LHCN-M2 (cell line): ENCODE measurements at places on chromosomes 13 and 19.

GRCh38 chr19:15379999-15380647 lies 536 bp upstream of the AKAP8 start:
- DNase-seq = peak; percentile 53

DNA sequence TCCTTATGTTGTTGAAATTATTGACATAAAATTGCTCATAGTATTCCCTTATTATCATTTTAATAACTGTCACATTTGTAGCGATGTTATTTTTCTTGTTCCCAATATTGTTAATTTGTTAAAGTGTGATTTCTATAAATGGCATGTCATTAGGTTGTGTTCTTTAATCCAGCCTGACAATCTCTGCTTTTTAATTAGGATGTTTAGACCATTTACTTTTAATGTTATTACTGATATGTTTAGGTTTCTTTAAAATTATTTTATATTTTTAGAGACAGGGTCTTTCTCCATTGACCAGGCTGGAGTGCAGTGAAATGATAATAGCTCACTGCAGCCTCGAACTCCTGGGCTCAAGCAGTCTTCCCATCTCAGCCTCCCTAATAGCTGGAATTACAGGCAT lies 408.5 kb downstream of the DLEU7 start:
- DNase-seq = no peak

DNA sequence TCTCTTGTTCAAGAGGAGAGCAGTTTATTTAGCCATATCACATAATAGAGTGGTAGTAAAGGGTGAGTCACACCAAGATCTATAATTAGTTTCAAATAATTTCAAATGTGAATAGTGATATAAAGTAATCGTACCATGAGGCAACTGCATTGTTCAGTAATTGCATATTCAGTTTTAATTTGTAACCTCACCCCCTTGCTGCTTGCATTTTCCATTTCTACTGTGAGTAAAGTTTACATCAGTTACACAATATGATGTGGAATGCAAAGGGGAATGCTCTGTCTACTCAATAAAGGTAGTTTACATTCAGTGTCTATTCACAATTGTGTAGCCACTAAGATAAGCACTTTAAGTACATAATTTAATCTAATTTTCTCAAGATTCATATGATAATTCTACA lies 1695.7 kb upstream of the SPRY2 start:
- DNase-seq = no peak

GRCh38 chr19:41703602-41704293 lies 4.7 kb upstream of the CEACAM5 start:
- DNase-seq = no peak

DNA sequence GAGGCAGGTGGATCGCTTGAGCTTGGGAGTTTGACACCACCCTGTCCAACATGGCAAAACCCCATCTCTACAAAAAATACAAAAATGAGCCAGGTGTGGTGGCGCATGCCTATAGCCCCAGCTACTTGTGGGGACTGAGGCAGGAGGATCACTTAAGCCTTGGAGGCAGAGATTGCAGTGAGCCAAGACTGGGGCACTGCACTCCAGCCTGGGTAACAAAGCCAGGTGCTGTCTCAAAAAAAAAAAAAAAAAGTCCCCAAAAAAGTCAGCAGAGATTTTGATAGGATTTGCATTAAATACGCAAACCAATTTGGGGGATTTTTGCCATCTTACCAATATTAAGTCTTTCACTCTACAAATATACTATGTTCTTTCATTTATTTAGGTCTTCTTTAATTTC lies 21.7 kb upstream of the RPL21 start:
- no peak for DNase-seq

DNA sequence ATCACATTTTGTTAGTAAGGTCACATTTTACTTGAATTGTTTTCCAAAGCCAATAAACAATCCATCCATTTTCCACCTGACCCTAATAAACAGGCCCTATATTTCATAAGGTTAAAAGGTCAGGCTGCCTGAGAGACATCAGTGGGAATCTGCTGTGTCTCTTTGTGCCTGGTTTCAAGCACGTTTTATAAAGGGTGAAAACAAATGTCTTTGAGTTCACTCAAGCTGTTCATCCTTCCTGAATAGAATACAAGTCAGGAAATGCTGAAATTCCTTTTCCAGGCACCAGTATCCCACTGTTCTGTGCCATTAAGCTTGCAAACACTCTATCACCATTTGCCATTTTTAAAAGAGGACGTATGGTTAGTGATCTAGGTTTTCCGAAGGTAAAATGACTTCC lies 67.5 kb upstream of the SPATA13 start:
- DNase-seq = no peak

- DNase-seq = no peak
Measured at GRCh38 chr19:38710928-38711725, 33.1 kb downstream of the CAPN12 start.

DNA sequence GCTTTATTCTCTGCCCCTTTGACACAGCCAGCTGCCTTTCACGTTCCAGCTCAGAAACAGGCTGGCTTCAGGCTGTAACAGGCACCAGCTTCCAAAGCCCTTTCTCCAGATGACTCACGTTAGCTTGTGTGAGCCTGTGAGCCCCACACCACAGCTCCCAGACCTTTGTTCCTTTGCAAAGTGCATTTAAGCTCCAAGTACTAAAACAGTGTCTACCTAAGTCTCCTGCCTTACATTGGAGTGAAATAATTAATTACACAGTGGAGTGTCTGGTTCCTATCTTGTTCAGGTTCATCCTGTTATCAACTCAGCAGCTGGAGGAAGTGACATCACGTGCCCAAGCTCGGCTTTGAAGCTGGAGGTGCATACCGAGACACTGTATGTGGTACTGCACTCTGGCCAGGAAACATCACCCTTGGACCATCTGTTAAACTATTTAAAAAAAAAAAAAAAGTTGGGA lies 475.8 kb downstream of the FOXO1 start:
- peak; percentile 92 for DNase-seq

DNA sequence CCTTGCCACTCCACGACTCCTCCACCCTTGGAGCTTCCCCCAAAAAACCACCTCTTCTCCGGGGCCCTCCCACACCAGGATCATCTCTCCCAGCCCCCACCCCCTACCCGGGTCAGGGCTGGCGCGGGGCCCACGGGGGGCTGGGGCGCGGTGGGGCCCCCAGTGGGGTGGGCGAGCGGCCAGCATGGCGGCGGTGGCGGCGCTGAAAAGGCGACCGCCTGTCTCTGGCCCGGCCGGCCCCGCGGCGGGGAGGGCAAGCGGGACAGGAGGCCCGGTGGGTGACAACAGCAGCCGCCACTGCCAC lies 850 bp downstream of the DYRK1B start:
- no peak for DNase-seq

- DNase-seq = no peak
Measured at GRCh38 chr13:23672616-23673015, 102.4 kb downstream of the TNFRSF19 start.

GRCh38 chr19:7619671-7620441 lies 9.5 kb downstream of the XAB2 start:
- no peak for DNase-seq

GRCh38 chr13:113730258-113730691 lies 28.8 kb upstream of the TMEM255B start:
- DNase-seq = no peak

DNA sequence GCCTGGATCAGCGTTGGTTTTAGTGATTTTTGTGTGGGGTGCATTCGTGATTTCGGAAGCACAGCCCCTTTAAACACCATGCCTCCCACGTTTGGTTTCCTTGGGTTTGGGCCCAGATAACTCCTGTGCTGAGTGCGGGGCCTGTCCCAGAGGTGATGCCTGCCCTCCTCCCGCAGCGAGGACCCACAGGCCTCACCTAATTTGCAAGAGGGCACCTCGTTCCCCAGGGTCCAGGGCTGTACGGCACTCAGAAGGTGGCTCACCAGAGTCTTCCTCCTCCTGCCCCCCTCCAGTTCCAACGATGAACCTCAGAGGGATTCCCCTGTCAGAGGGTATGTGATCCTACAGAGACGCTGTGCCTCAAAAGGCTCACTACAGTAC lies 54.3 kb upstream of the SOX1 start:
- DNase-seq = no peak

- DNase-seq = peak; percentile 36
Measured at GRCh38 chr13:30551189-30551588, 66.5 kb upstream of the USPL1 start.

DNA sequence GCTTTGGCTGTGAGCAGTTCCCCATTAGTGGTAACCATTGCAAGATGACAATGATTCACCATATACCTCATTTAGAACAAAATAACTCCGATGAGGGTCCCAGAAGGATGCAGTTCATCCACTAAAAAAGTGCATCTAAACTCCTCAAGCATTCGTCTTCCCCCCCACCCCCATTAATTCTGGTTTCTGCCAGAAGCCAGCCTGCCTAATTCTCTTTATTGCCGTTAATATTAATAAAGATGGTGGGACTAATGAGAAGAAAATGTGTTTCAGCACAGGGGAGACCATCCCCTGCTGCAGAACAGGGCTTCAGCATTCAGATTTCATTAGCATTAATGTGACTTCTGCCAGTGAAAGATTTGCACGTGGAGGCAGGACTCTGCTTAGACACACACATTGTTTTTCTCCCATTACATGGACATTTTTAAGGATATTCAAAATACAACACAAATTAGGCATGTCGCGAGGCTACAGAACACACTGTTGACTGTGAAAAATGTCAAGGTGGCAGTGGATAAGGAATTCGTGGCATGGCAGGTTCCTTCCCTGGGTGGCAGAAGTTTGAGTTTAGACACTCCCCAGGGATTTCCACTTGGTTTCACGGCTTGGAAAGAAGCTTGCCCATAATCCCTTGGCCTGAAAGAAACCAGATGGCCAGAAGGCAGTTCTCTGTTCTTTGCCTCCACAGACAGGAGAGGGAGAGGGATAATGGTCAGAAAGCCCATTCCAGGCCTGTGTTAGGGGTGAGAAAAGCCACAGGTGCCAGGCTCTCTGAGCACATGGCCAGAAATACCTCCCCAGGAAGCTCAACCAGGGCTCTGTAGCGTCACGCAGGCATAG lies 236.5 kb downstream of the FOXO1 start:
- DNase-seq = no peak
